ENCODE measurements at places on chromosomes 12 and 14.

GRCh38 chr14:63902375-63902976, 49.7 kb downstream of the SYNE2 start:
- DNase-seq: no peak

- DNase-seq: no peak
Measured at GRCh38 chr14:69586404-69586803, 11.7 kb upstream of the CCDC177 start.

DNA sequence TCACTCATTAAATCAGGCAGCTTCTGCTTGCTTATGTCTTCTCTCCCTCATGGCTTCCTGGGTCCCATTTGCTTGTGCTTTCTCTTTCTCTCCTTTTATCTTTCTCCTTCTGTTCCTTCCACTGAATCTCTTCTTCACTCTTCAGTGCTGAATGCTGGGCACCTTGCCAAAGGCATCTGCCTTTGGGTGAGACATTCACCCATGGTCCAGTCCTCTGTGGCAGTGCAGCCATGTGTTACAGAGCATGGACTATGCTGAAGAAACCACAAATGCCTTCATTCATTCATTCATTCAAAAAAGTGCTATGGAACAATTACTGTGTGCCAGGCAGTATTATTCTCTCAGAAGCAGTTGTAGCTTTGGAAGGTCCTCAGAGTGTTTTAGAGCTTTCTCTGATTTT, 344.4 kb upstream of the STXBP6 start:
- DNase-seq: no peak

- no peak for DNase-seq
Measured at GRCh38 chr14:104229534-104230055, 91.2 kb downstream of the KIF26A start.

- no peak for DNase-seq
Measured at GRCh38 chr12:118119449-118119879, 15.7 kb upstream of the VSIG10 start.

DNA sequence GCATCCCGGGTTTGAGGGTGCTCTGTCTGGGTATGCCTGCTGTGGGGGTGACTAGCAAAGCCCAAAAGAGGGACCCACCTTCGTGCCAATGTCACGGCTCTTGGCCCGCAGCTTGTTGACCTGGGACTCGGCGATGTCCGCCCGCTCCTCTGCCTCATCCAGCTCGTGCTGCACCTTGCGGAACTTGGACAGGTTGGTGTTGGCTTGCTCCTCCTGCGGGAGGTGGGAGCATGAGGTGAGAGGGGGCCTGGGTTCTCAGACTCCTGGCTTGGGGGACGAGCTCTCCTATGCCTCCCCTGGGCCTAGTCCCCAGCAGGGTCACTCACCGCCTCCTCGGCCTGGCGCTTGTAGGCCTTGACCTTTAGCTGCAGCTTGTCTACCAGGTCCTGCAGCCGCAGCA, 5.6 kb upstream of the MYH6 start:
- DNase-seq: no peak

DNA sequence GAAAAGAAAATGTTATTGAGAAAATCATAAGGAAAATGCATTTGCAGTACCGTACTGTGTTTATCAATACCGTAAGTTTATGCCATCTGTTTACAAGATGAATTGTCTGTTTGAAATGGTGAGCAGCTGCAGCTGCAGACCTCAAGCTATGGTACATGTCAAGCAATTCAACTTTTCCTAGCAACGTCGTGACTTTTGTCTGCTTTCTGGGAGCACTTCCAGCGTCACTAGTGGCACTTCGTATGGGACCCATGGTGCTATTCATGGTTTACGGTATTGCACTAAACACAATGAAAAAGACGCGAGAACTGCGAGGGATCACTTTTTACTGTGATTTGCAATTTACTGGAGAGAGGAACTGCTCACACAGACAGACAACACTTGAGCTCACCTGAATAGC, 160.8 kb downstream of the UNC79 start:
- no peak for DNase-seq

GRCh38 chr12:45260104-45260815, 44.4 kb downstream of the ANO6 start:
- DNase-seq: no peak

- DNase-seq: no peak
Measured at GRCh38 chr14:81386290-81386745, 13.8 kb downstream of the STON2 start.

DNA sequence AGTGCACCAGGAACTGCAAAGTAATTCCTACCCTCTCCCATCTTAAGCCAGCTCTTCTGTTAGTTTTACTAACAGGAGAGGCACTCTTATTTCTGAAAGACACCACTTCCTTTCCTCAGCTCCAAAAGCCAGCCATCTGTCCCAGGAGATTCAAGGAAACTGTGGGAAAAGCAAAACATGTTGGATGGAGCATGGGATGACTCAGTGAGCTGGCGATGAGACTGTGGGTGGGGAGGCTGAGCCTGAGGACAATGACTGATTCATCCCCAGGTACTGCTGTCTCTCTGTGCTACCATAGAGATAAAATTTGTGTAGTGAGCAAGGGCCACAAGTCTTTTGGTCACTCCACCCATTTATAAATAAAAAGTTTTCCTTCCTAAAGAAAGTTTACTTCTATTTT, 141.4 kb downstream of the MYRFL start:
- no peak for DNase-seq

DNA sequence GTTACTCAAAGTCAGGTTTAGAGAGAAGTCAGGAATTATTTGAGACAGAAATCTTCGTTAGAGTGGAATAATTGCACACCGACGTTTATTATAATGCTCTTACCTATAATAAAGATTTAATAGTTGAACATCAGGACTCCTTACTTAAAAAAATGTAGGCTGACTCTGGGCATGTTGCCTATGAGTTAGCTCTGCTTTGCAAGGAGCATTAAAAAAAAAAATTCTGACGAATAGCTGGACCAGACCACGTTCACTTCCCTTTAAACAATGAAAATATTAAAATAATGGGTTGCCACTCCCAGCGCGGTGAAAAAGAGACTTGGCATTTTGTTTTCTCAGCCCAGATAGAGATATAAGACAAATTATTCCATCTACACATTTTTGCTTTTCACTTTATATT, 574 bp upstream of the FANCM start:
- DNase-seq: no peak

DNA sequence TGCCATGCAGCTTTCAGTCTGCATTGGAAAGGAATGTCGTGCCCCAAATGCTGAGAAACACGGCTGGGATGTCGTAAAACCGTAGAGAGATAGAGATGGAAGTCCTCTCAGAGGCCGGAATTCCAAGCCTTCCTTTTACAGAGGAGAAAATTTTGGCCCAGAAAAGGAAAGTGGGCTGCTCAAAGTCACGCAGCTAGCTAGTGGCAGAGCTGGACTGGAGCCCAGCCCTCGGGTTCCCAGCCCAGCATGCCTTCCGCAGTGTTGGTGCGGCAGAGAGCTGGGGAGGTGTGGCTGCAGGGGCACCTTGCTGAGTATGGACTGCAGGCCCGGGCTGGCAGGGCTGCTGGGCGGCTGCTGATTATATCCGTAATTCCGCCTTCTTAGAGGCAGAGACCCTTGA, 50.3 kb downstream of the KCNA1 start:
- DNase-seq: peak; percentile 76

DNA sequence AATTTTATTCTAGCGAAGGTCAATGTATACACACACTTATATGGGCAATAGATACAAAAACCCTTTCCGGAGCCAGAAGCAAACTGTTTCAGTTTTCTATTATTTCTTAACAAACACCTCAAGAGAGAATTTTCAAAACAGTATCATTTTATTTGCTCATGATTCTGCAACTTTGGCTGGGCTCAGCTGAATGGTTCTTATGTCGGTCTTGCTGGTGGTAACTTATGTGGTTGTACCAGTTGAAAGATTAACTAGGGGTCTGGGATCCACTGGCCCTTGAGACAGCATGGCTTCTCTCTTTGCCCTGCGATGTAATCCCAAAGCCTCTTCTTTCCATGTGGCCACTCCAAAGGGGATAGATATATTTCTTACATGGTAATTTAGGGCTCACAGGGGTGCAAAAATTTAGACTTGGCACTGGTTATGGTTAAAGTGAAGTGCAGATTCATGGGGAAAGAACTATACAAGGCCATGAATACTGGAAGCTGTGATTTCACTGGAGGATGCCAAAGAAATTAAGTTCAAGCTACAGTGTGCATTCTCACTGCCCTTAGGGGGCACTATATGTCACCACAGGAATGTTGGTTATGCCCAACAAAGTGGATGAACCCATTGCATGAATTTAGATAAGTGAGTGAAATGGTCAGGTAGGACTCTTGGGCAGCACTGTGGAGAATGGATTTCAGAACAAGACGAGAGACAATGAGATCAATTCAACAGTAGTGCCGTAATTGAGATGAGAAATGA, 94.3 kb upstream of the NAV3 start:
- DNase-seq: no peak

GRCh38 chr14:73804636-73805035, 47.0 kb upstream of the PTGR2 start:
- DNase-seq: no peak

DNA sequence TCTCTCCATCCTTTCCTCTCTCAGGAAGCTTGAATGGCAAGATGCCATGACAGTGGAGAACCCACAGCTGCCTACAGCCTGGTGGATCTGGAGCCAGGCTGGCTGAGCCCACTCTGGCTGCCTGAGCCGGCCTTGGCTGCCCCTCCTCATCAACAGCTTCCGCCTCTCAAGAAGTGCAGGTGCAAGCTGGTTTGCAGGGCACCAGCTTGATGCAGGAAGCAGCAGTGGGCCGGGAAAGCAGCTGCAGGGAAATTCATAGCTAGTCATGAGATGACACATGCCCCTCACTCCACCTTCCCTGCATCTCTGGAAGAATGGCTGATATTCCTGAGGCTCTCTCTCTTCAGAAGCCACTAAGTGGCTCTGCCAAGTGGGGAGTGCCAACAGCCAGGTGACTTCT, 289.1 kb downstream of the RPS29 start:
- DNase-seq: no peak

GRCh38 chr14:51328064-51328771, 88.2 kb downstream of the TMX1 start:
- no peak for DNase-seq

DNA sequence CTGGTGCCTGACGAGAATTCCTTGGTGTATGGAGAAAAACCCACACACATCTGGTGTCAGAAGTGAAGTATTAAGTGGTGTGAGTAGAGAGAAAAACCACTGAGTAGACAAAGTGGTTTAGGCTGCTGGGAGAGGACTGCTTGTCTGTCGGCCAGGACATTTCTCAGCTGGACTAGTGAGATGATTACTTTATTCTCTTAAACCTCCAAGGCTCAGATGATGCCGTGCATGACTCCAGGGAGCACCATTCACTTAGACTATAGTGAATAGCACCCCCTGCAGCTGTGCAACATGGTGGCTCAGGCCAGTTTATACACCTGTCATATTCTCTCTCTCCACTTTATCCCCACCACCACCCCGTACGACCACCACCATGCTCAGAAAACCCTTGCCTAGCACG, 28.5 kb upstream of the NFYB start:
- DNase-seq: no peak

Data from cerebellar cortex (tissue), 1 donor.